T-cell (primary cell): ENCODE measurements at places on chromosomes 11 and 22. TPM values are rescaled to one million over a fixed set of nuclear protein-coding genes. Genes with fewer than 3 reads are reported as not detected.

DNA sequence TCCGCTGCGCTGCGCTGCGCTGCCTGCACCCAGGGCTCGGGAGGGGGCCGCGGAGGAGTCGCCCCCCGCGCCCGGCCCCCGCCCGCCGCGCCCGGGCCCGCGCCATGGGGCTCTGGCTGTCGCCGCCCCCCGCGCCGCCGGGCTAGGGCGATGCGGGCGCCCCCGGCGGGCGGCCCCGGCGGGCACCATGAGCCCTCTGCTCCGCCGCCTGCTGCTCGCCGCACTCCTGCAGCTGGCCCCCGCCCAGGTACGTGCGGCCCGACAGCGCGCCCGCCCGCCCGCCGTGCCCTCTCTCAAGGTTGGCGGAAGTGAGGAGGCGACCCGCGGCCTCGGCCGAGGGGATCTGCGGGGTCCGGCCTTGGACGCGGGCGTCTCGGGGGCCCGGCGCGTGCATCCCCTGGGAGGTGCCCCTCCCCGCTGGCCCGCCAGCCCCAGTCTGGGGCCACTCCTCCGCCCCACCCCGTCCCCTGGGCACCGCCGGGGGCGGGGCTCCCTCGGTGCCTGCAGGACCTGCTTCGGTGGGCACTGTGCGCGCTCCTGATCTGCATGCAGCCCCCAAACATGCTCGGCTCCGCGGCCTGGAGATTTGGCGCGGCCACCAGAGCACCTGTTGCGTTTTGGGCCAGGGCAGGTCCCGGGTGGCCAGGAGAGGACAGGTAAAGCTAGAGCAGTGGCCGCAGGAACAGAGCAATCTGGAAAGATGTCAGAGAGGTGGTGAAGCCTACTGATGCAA is 429 bp downstream of the VEGFB start:
- DNase-seq = no peak

- DNase-seq = no peak
Observed at GRCh38 chr22:17945156-17945887, 79.0 kb downstream of the MICAL3 start.

DNA sequence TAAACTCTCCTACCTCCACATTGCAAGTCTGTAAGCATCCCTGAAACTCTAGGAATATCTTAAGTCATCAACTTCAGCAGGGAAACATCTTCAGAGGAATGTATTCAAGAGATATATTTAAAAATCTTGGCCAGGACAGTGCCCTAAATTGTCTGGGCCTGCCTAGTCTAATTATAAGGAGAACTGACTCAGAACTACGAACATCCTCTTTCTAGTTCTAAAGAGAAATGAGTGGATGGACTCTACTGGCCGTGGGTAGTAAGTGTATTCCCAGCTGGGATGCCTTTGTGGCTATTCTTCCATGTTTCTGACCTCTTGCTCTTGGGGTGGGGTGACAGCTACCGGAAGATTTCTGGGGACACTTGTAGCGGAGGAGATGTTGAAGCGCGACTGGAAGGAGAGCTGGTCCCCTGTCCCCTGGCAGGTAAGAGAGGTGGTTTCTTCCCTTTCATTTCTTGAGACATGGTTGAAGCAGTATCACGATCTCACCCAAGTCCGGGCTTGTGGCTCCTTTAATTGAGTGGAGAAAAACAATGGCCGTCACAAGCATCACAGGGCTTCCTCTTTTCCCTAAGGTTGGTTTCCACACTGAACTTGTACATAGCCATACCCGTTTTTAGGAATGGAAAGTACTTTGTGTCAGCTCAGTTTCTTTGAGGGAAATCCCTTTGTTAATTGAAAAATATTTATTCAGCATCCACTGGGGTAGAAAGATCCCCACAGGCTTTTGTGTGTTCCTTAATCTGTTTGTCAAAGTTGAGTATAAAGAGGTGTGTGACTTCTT is 97.7 kb upstream of the SORL1-AS1 start:
- no peak for DNase-seq

DNA sequence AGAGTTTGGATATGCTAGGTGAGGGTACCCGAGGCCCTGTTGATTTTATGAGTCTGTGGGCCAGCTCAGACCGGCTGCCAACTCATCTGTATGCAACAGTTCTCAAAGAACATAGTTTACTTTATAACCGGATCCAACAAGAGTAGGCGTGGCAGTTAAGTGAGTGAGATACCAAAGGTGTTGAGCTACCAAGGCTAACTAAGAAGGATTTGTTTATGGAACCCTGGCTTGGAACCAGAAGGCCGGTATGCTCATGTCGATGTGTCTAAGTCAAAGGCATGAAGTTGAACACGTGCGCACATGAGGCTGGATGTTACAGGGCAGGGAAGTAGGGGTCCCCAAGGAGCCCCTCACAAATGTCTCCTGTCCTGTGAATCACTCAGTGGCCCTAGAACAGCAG is at the start of gene KCNJ1:
KCNJ1 (minus strand) TSS at position 20 of the 400 bp plus-strand sequence. CDS start 27,053 bp downstream, outside the sequence.
- no peak for DNase-seq

- DNase-seq = no peak
Observed at GRCh38 chr11:113907681-113908080, 3.1 kb downstream of the HTR3B start.

- no peak for DNase-seq
Observed at GRCh38 chr11:88651556-88651955, 314.0 kb upstream of the CTSC start.

GRCh38 chr11:120835601-120836228 is 188.2 kb upstream of the TBCEL start:
- no peak for DNase-seq

DNA sequence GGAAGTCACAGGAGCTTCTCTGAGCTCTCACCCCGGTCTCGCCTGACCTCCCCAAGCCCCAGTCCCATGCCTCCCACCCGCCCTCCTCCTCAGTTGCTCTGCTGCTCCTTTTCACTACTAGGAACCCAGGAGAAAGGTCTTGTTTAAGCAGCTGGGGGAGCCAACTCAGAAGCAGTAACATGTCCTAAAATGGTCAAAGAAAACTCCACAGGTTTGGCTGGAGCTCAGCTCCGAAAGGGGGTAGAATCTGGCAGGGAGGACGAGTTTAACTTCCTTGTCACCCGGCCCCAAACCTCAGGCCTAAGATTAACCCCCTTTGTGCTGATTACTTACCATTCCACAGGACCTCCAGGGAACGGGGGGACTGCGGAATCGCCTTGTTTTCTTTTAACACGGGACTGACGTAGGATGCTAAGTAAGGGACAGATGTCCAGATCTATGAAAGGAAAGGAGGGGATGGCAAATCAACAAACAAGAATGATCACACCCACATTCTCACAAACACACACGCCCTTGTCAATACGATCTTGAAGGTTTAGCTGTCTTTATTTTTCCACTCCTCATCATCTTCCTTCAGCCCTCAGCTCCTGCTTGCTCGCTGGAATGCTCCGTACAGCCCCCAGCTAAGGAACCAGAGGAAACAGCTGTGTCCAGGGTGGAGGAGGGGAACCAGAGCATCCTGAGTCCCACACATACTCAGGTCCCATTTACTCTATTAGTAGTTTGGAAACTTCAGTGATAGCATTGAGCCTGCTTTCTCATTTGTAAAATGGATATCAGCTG is 13.5 kb downstream of the PCSK7 start:
- no peak for DNase-seq

GRCh38 chr11:64752175-64752970 is 7.4 kb downstream of the PYGM start:
- DNase-seq = no peak

GRCh38 chr11:9736365-9736764 is 72.5 kb downstream of the SWAP70 start:
- no peak for DNase-seq

- no peak for DNase-seq
Observed at GRCh38 chr11:7272373-7272772, 20.7 kb downstream of the SYT9 start.

- no peak for DNase-seq
Observed at GRCh38 chr11:62962391-62962790, 22.4 kb downstream of the SLC22A6 start.

GRCh38 chr22:37175414-37176281 is 12.4 kb downstream of the C1QTNF6 start:
- DNase-seq = no peak

DNA sequence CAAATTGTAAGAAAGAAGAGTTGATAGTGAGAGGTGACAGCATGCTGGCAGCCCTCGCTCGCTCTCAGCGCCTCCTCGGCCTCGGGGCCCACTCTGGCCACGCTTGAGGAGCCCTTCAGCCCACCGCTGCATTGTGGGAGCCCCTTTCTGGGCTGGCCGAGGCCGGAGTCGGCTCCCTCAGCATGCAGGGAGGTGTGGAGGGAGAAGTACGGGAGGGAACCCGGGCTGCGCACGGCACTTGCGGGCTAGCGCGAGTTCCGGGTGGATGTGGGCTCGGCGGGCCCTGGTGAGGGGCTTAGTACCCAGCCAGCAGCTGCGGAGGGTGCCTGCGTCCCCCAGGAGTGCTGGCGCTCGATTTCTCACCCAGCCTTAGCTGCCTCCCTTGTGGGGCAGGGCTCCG is 539.7 kb upstream of the CCDC179 start:
- DNase-seq = no peak

GRCh38 chr22:27989758-27990450 is 70.8 kb upstream of the PITPNB start:
- no peak for DNase-seq

- no peak for DNase-seq
Observed at GRCh38 chr11:133723056-133723455, 122.3 kb downstream of the SPATA19 start.

DNA sequence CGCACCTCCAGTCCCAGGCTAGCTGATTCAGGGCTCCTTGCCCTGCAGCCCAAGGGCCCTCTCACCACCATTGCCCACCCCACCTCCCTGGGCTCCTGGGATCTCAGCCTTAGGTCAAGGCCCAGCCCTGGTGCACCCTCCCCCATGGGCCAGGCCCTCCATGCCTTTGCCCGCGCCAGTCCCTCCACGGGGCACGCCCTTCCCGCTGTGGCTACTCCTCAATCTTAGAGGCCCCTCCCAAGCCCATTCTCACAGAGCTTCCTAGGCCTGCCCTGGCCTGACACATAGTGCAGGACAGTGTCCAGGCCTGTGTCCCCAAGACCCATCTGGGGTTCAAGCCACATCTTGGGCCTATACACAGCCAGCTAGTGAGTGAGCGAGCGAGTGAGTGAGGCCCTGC is 6.9 kb downstream of the GP1BB start:
- DNase-seq = no peak

- DNase-seq = no peak
Observed at GRCh38 chr22:39087098-39087497, 9.9 kb upstream of the APOBEC3H start.

DNA sequence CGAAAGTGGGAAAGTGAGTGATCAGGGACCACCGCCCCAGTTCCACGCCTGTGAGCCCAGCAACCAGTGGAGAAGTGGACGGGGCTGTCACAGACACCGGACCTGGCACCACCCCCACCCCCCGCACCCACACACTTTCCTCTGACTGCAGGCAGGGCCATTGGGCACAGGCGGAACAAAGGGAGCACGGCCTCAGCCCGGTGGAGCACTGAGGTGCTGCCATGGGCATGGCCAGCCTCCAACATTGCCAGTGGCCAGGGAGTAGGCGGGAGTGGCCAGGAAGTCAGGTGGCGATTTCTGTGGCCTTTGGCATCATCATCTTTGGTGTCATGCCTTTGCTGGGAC is 78.5 kb downstream of the BCR start:
- DNase-seq = no peak

DNA sequence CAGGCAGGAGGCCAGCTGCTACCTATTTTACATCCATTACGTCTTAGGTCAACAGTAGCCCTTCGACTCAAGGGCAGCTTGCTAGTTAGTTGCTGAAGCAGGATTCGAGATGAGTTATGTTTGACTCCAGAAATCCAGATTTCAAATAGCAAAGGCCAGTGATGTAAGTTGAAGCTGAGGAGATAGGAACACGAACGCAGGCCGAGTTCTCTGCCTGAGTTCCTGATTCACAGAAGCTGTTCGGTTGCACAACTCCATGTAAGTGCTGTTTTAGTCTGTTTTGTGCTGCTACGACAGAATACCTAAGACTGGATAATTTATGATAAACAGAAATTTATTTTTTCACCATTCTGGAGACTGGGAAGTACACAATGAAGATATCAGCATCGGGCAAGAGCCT is 111.2 kb downstream of the SLC1A2 start:
- no peak for DNase-seq

DNA sequence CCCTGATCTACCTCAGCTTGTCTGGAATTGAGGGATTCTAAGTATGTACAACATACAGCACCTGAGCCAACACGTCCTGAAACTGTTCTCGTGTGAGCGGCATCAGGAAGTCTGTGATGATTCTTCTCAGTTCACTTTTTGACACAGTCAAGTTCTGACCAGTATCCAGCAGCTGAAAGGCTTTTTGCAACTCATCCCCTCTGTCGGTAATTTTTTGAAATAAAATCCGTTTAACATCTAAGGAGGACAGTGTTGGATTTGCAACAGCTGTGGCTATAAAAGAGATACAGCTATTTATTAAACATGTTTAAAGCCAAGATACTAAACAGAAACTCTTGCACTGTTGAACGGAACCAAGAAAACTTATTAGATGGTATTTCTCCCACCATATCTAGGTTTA is 39.3 kb downstream of the EFCAB6 start:
- no peak for DNase-seq

DNA sequence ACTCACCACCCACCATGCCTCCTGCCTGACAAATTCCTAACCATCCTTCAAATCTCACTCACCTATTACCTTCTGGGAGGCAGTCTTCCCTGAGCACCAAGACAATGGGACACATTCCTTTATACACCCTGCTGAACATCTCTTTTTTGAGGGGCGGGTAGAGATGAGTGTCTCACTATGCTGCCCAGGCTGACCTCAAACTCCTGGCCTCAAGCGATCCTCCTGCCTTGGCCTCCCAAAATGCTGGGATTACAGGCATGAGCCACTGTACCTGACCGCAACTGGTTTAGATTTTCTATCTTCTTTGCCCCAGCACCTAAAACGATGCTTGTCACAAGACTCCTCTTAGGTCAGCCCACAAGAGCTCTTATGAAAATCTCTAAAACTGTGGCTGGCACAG is 7.1 kb downstream of the TIMM10 start:
- no peak for DNase-seq

DNA sequence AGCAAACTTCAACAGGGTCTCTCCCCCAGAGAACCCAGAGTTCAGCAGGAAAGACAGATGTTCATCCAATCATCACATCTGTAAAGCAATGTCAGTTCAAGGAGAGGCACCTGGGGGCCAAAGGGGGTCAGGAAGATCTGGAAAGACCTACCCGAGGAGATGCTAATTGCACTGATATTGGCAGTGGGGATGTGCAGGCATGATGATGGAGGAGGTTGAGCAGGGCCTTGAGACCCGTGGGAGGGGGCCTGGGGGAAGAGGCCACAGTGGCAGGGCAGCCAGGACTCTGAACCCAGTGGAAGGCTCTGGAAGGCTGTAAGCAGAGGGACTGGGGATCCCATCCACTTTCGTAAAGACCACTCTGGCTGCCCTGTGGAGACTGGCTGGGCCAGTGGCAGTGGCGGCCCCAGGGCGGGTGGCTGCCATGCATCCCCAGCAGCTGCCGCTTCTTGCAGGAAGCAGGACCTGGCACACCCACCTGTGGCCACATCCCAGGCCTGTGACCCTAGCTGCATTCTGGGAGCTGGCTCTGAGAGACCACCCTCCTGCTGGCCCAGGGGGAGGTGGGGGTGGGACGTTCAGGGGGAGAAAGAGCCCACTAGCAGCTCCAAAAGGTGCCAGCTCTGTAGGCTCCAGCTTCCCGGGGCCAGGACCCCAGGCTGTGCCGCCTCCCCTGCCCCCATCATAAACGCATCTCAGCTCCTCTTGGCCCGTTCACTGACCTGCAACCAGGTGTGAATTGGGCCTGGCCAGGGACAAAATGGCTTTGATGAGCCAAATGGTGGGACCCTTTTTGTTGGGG is 59.9 kb upstream of the FGF3 start:
- no peak for DNase-seq

The ZNF280B gene
- total RNA-seq = 1.9 TPM

The CD3D gene
- total RNA-seq = 386 TPM

The BTBD18 gene
- total RNA-seq = not detected

The C22orf42 gene
- not detected for total RNA-seq

The CCDC87 gene
- total RNA-seq = 0.65 TPM

The MMP12 gene
- not detected for total RNA-seq

The OTOG gene
- not detected for total RNA-seq

The LRRC56 gene
- total RNA-seq = 3.4 TPM
